ENCODE measurements at places on chromosomes 11 and 22.

- DNase-seq, result no peak
Measured at GRCh38 chr22:48919851-48920589, 907.7 kb downstream of the BRD1 start.

DNA sequence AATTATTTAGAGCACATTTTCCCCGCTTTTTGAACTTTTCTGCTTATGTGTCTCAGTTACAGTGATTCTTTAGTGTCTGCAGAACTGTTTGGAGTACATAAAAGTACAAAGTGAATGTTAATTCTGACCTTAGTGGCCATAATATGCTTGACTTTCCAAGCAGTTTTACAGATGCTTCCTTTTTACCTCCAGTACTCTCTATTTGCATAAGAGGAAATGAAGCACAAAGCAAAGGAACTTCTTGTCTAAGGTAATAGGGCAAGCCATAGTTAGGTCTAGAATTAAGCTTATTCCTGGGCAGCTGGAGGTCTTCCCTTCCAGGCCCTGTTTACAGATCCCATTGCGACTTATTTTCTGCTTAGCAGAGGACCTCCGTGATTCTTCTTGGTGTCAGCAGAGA lies 3.6 kb downstream of the GTPBP1 start:
- DNase-seq, result no peak

DNA sequence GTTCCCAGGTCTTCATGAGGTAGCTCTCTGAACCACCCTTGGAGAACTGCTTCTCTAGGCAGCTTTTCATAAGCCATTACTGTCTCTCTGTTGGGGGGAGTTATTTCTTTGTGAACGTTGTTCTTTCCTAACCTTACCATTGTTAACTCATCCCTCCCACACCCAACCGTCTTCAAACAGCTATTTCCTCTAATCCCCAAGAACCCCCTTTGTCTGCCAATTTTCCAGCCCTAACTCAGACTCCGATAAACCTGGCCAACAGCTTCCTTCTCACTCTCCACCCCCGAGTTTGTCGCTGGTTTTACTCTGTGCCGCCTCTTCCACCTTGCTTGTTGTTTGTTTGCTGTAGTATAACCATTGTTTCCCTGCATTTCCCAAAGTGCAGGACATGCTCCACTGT lies 131.5 kb downstream of the CCDC34 start:
- DNase-seq, result no peak

DNA sequence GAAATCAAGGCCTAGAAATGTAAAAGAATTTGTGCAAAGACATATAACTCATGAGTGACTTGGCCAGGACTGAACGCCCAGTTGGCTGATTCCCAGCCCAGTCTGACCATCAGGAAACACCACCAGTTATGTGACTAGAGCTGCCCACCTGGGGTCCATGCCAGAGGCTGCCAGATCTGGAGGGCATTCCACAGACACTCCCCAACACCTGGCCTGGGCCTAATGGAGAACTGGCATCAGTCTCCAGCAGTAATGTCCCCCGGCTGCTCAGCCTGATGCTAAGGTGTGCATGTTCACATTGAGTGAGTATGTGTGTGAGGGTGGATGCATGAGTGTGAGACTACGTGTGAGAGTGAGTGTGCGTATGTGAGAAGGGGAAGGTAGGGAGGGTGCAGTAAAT lies 15.7 kb downstream of the PLAAT3 start:
- DNase-seq, result no peak

DNA sequence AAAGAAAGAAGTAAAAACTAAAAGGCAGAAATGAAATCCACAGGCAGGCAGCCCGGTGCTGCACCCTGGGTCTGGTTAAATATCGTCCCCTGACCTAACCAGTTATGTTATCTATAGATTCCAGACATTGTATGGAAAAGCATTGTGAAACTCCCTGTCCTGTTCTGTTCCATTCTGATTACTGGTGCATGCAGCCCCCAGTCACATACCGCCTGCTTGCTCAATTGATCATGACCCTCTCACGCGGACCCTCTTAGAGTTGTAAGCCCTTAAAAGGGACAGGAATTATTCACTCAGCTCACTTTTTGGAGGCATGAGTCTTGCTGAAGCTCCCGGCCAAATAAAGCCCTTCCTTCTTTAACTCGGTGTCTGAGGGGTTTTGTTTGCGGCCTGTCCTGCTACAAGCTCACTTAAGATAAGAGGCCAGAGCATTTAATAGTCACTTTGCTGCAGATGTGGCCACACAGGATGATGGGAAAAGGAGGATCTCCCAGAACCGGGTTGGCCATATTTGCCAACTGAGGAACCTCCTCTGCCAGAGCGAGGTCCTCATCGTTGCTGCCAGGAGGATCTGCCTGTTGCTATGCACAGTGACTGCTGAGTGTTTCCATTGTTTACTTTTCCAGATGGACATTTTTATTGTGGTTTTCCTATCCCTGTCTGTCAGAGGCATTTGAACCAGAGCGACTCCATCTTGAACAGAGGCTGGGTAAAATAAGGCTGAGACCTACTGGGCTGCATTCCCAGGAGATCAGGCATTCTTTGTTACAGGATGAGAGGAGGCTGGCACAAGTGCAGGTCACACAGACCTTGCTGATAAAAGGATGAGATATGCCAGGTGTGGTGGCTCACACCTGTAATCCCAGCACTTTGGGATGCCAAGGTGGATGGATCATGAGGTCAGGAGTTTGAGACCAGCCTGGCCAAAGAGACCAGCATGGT lies 10.2 kb downstream of the C11orf96 start:
- no peak for DNase-seq
